ENCODE measurements at places on chromosomes 12 and 14.
A peak's percentile ranks its signal among the peaks of the same experiment; 100 is the strongest.

- DNase-seq: peak; percentile 62
Measured at GRCh38 chr12:54216797-54217661, 28.2 kb upstream of the SMUG1 start.

- peak; percentile 65 for DNase-seq
Measured at GRCh38 chr12:57093415-57094207, 4.7 kb downstream of the NAB2 start.

- DNase-seq: no peak
Measured at GRCh38 chr12:112236786-112237185, 111.4 kb downstream of the TRAFD1 start.

GRCh38 chr12:2618291-2618995 is 176.3 kb upstream of the FKBP4 start:
- DNase-seq: no peak

DNA sequence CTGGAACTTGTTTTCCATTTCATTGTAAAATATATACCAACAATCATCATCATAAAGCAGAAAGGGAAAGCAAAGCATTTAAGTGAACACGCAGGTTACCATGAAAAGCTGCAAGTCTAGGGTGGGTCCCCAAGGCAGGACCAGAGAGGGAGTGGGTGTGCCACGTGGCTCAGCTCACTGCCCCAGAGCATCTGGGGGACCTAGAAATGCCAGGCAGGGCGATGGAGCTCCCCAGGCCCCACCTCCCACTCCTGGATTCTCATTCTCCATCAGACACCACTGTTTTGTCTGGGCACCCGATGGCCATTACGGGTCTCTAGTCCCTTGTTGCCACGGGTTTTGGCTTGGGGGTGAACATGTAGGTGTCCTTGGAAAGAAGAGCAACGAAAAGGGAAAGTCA is 34.7 kb downstream of the BCL11B start:
- no peak for DNase-seq

- DNase-seq: no peak
Measured at GRCh38 chr14:36675581-36675980, 13.9 kb downstream of the PAX9 start.

DNA sequence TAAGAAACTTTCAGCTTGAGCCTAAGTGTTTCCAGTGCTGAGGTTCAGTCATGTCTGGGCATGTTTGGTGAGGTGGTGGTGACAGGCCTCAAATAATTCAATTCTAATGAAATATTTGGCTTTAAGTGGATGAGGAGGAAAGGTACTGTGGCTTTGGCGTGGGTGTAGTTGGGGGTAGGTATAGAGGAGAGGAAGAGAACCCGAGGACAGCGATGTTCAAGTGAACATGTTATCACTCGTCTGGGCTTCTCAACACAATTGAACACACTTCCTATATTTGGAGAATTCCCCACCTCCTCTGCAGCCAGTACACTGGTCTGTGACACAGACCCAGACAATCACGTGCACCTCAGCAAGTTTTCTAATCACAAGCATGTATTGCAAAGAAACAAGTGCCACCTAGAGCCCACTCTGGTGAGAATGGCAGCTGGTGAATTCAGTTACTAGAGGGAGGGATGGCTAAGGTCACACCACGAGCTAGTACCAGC is 53.0 kb downstream of the IFNG-AS1 start:
- no peak for DNase-seq

GRCh38 chr14:104678346-104678745 is 11.1 kb upstream of the INF2 start:
- DNase-seq: no peak

DNA sequence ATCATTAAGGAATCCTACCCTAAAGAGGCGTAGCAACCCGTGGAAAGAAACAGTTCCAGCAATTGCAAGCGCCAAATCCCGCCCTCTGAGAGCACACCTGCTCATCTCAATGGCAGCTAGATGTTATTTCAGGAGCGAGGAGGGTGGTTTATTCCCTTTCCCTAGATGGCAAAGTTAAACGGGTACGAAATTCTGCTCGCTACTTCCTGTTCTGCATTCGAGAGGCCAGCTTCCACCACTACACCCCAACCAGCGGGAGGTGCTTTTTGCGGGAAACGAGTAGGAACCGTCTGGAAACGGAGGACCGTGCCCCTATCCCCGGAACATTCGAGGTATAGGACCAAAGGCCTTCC is 536 bp downstream of the VPS29 start:
- DNase-seq: peak; percentile 27

DNA sequence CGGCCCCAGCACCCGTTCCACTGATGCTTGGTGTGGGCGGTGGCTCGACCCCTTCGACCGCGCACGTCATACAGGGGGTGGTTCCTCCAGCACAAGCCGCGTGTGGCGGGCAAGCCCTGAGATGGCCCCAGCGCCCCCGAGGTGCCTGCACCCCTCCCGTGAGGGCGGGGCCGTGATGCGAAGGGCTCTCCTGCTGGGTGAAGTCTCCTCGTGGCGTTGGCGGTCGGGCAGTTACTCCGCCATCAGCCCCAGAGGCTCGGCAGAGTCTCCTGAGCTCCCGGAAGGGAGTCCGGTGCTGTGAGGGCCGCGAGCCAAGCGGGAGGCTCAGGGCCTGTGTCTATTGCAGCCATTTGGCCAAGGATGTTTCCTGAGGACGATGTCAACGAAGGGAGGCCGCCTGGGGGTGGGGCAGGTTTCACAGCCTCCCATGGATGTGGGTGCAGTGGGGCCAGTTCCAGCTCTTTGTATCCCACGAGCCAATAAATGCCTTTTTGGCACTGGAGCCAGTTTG is 78.1 kb upstream of the GALNT9 start:
- no peak for DNase-seq

DNA sequence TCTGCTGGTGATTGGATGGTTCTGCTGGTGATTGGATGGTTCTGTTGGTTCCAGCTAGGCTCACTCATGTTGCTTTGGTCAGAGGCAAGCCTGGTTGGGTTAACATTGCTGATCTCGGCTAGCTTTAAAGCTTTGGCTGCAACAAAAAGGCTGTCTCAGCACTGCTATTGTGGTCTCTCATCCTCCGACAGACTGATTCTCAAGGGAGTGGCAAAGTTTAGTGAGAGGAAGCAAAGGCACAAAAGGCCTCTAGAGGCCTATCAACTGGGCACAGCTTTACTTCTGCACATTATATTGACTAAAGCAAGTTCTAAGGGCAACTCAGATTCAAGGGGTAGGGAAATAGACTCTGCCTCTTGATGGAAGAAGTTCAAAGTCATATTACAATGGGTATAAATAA is 84.7 kb upstream of the LGR5 start:
- DNase-seq: no peak

- no peak for DNase-seq
Measured at GRCh38 chr12:132423820-132424645, 65.9 kb upstream of the FBRSL1 start.

DNA sequence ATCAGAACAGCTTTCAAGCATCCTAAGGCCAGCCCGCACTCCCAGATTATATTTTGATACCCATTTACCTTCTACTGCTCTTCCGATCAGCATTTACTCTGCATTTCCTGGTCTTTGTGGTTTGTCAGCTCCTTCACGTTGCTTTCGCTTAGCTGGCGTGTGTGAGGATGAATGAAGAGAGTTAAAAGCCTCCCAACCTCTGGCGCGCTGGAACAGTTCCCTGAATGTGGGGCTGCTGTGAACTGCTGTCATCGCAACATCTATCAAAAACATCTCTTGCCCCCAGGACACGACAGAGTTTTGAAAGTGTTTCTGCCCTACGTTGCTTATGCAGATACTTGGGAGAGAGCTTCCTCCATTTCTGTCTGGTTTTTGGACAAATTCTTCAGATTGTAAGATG is 129.2 kb downstream of the KCNA5 start:
- no peak for DNase-seq

DNA sequence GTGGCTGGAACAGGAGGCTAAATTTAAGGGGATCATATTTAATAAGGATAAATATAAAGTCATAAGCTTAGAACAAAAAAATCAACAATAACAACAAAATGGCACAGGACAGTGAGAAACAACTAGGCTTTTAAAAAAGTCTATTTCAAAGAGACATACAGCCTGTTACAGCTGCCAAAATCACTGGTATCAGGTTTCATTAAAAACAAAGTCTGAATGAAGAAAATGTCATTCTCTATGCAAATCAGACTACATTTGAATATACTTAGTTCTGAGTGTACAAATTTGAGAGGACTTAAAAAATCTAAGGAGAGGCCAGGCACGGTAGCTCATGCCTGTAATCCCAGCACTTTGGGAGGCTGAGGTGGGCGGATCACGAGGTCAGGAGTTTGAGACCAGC is 44.0 kb downstream of the TFCP2 start:
- no peak for DNase-seq

- no peak for DNase-seq
Measured at GRCh38 chr14:89910691-89911009, 43.9 kb downstream of the EFCAB11 start.

- DNase-seq: no peak
Measured at GRCh38 chr14:23895480-23895879, 58.1 kb upstream of the DHRS4 start.

- DNase-seq: no peak
Measured at GRCh38 chr12:6946033-6946919, 2.5 kb downstream of the C12orf57 start.

- DNase-seq: no peak
Measured at GRCh38 chr14:20377171-20377570, 33.7 kb downstream of the PARP2 start.

- no peak for DNase-seq
Measured at GRCh38 chr12:39383114-39383513, 59.8 kb downstream of the KIF21A start.

DNA sequence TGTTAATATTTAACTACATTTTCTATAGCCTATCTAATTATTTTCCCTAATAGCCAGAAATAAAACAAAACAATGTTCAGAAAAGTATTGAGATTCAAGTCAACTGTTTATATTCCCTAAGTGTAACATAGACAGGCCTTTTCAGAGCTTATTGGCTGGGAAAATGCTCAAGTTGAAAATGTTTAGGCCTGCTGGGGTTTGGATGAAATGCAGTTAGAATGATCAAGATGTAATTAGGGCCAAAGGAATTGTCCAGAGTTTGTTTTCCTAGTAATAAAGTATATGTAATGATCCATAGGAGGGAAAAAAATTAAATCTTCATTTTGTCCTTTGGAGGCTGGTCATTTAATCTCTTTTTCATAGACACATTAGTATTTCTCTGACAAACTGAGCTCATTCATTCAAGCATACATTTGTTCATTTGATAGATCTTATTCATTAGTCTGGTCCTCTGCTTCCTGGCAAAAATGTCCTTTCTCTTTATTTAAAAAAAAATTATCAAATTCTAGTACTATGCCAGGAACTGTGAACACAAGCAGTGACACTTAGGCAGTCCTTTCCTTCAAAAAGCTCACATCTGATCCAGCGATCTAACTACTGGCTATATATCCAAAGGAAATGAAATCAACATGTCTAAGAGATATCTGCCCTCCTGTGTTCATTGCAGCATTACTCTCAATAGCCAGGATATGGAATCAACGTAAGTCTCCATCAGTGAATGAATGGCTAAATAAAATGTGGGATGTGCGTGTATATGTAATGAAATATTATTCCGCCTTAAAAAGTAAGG is 40.1 kb upstream of the NEDD1 start:
- no peak for DNase-seq

DNA sequence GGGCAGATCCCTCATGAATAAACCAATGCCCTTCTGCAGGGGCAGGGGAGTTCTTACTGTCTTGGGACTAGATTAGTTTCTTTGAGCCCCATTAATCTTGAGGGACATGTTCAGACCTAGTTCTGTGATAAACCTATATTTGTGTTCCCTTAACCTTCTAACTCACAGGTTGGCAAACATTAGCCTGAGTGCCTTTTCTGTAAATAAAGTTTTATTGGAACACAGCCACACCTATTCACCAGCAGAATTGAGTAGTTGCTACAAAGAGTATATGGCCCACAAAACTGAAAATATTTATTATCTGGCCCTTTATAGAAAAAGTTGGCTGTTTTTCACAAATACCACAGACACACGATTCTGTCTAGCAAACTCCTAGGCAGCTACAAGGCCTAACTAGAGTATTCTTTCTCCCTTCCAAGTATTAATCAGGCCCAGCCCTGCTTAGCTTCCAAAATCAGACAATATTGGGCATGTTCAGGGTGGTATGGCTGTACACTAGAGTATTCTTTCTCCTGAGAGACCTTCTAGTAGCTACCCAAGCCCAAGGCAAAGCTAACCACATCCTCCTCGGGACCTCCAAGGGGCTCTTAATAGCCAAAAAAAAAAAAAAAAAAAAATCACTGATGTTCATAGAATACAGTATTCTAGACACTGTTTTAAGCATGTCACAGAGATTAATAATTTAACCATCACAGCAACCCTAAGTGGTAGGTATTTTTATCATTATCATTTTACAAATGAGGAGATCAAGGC is 199.3 kb upstream of the PWP1 start:
- no peak for DNase-seq

DNA sequence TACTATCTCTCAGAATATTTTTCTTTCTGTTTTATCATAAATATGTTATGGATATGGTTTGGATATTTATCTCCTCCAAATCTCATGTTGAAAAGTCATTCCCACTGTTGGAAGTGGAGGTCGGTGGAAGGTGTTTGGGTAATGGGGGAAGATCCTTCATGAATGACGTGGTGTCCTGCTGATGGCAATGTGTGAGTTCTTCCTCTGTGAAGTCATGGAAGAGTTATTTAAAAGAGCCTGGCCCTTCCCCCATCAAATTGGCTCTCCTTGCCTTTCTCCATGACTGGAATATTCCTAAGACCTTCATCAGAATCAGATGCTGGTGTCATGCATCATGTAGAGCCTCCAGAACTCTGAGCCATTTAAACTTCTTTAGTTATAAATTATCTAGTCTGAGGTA is 1291.6 kb downstream of the FSCB start:
- DNase-seq: no peak

DNA sequence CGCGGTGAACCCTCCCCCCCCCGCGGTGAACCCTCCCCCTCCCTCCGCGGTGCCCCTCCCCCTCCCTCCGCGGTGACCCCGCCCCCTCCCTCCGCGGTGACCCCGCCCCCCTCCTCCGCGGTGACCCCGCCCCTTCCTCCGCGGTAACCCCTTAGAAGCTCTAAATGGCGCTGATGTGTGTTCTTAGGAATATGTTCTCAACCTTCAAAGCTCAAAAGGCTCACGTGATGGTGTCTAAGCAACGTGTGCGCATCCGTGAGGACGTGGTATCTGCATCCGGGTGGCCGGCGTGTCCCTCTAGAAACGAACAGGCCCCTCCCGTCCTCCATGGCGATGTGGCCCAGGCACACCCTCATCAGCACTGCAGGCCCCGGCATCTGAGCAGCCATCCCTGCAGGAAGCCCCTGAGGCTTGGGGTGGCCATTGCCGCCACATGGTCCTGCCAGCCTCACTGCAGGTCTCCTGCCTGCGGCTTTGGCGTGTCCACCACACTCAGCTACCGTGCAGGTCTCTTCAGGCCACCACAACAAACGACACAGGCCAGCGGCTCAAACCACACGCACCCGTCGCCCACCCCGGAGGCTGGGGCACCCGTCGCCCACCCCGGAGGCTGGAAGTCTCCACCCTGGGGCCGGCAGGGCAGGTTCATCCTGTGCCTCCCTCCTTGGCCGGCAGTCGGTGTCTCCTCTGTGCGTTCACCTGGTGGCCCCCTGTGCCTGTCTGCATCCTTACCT is 14.5 kb upstream of the FBRSL1 start:
- DNase-seq: no peak

- no peak for DNase-seq
Measured at GRCh38 chr12:40993158-40993557, 195.0 kb upstream of the PDZRN4 start.
